ACHN (cell line): ENCODE measurements at places on chromosomes 6 and 20.
A peak's percentile ranks its signal among the peaks of the same experiment; 100 is the strongest.

- no peak for DNase-seq
Measured at GRCh38 chr20:51095633-51096521, 73.0 kb upstream of the KCNG1 start.

GRCh38 chr20:35146299-35146919 lies 727 bp downstream of the EDEM2 start:
- DNase-seq, result peak; percentile 42

DNA sequence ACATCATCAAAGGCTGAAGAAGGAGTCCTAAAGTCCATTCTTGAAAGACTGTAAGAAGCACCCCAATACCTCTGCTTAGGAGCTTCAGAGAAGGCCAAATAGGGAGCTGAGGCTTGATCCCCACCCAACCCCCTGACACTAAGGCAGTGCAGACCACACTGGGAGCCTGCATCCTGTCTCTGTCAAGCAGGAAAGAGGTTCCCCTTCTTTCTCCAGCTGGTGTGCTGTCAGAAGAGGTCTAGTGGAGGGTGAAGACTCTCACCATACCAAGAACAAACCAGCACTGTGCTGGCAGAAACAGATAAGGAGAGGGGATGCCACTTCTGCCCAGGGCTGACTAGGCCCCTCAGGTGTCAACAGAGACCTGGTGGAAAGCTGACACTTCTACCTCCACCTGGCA lies 19.9 kb downstream of the GZF1 start:
- no peak for DNase-seq

- no peak for DNase-seq
Measured at GRCh38 chr20:60649541-60649940, 602.5 kb upstream of the CDH4 start.

GRCh38 chr6:13478525-13478966 lies 8.9 kb downstream of the GFOD1 start:
- DNase-seq, result no peak
